ENCODE measurements at places on chromosomes 12 and 14.

- no peak for DNase-seq
Observed at GRCh38 chr14:98958632-98959031, 313.4 kb downstream of the BCL11B start.

DNA sequence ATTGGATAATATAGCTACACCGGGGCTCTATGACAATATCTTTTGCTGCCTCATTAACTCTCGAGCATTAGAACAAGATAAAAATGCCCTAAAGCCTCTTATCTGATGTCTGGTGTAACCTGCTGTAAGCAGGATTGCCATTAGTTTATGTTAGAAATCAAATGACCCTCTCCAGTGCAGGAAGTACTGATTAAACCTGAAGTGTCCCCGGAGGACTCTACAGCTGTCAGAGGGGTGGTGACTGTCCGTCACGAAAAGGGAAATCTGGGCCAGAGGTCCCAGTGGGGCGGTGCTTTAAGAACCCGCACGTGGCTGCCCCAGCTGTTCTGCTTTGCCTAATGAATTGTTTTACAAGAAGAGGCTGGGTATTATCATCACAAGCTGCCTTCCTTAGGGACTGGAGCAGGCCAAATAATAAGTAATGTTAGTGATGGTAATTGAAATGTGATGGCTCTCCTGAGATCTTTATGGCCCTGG is 55.7 kb downstream of the LIN52 start:
- no peak for DNase-seq

- no peak for DNase-seq
Observed at GRCh38 chr12:78328524-78328923, 497.8 kb downstream of the NAV3 start.

GRCh38 chr12:4293299-4293965 is 19.9 kb downstream of the CCND2 start:
- no peak for DNase-seq

- no peak for DNase-seq
Observed at GRCh38 chr12:77841521-77841920, 10.8 kb downstream of the NAV3 start.

GRCh38 chr12:19675361-19675760 is 236.1 kb downstream of the AEBP2 start:
- no peak for DNase-seq

DNA sequence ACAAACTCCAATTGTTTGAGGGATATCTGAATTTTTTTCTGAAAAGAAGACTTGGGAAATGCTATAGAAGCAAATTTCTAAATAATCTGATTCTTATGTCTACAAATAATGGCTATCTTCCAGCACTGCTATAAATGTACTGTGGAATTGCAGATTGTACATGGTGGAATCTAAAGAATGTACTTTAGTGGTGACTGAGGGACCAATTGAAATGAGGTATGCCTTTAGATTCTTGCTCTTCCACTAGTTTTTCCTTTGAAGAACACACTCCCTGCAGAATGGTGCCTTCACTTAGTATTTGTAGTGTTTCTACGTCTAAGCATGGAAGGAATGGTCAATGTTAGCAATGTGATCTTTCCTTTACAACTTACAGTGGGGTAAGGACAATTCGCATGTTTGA is 11.7 kb upstream of the PRB4 start:
- peak; percentile 0 for DNase-seq

GRCh38 chr12:1804545-1805332 is 15.6 kb upstream of the LRTM2 start:
- peak; percentile 95 for DNase-seq

DNA sequence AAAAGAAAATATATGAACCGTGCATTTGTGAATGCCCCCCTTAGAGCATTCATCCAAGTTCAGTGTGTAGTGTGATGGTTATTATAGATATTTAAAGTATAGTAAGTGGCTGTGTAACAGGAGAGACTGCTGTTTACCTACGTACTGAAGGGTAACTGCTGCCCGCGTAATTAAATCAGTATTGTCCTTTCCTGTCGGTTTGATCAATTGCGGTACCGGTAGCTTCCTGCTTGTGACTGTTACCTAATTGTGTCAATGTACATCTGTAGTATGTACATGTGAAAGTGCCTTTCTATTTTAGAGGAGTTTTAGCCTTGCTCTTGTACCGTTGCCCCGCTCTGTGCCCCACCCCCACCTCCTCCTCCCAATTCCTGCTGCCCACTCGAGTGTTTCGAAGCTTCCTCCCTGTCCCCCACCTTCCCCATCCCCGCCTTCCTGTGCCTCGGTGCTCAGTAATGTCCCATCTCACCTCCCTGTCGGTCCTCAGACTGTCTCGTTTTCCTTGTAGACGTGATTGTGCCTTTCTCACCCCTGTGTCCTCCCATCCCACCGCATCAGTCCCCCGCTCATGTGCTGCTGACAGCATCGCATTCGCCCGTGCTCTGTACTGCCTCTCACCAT is 75.0 kb downstream of the KICS2 start:
- DNase-seq = no peak

DNA sequence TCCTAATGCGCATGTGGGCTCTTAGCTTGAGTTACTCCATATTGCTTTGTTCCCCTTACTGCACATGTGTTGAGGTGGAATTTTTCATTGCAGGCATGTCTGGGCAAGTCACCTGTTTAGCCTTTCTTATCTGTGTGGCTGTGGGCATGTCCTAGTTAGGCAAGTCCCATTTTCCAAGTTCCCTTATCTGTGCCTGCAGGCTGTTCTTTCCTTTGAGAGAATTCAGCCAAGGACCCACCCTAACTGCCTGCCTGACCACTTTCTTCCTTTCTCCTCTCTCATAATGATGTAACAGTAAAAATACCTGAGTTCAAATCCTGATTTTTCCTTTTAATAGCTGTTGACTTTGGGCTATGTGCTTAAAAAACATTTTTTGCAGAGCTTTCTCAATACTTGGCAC is 870.6 kb downstream of the NRXN3 start:
- DNase-seq = no peak

DNA sequence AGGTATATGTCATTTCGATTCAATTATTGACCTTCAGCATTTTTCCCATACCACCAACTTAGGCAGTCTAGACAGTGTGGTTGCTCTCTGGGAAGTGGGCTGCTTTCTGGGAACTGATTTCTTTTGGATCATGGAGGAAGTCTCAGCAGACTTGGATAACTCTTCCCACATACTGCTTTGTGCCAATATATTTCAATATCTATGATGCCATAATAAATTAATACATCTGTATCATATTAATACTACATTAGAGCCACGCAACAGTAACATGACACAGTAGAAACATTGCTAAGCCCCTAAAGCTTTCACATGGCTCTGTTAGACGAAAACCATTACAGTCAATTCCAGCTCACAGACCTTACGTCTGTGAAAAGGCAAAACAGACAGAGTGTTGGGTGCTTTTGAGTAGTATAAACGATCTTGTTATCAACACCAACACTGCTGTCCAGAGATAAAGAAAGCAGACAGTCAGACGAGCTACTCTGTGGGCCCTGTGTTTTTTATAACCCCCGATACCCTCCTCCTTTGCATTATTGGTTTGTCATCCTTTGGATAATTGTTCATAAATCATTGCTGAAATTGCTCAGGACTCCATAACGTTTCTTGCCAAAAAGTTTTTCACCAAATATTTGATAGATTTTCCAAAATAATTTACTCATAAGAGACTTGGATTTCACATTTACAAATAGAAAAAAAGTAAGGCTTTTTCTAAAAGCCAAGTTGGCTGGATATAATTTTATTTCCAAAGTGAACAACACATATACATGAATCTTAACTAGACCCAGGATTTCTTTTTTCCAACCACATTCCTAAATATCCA is 439.7 kb downstream of the ADAMTS20 start:
- DNase-seq = peak; percentile 66

DNA sequence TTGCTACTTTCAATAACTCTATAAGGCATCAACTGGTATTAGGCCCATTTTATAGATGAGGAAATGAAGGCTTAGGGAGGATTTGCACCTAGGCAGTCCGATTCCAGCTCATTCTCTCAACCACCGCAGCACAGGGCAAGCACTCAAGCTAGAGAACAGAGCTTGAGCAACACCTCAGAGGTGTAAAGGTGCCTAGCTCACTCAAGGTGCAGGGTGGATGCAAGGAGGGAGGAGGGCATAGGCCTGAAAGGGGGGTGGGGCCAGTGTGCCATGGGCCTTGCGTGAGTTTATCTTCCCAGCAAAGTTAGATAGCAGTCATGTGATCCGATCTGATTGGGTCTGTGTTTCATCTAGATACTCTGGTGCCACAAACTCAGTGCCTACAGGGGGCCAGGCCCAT is 10.2 kb upstream of the EMP1 start:
- no peak for DNase-seq

DNA sequence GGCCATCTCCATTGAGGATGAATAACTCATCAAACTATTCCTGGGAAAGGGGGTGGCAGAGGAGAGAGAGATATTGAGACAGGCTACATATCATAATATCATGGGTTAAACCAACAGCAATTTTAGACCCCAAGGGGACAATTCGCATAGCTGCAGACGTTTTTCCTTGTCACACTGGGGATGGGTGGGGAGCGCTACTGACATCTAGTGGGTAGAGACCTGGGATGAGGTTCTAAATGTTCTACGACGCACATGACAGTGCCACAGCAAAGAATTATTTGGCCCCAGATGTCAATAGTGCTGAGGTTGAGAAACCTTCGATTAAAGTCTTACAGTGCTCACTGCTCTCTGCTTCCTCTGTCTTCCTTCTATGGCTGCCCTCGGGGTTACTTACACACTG is 425.6 kb downstream of the NRXN3 start:
- DNase-seq = no peak

DNA sequence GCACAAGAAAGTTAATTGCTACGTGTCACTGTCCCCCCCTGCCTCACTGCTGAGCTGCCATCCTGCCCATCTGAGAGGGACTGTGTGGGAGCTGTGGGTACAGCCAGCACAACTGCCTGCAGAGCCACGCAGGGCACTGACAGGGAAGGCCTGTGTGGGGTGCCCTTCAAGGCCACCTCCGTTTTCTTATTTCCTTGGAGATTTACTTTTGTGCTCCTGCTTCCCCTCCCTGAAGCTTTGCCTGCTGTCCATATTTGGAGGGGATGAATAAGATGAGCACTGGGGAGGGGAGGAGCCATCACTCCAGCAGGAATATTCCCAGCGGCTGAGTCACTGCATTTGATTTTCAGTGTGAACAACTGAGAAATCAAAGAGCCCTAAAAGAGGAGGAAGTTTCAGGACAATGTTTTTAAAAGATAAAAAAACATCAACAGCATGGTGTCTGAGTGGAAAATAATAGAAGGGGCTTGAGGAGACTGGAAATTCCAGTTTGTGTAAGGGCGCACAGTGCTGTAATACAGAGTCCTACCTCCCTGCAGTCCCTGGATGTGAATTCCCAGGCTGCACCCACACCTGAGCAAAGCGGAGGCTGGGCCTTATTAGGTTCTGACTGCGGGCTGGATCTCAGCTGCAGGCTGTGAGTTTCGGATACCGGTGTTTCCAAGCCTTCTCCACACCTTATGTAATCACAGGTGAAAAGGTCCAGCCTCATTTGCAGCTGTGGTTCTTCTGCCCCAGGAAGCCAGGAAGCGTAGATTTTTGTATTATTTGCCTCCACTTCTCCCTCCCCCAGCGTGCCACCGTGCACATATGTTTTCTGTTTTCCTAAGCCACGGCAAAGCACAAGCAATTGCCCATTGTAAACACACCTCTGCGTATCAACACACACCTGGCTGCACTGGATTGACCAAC is 192.6 kb upstream of the BCL2L14 start:
- peak; percentile 84 for DNase-seq

DNA sequence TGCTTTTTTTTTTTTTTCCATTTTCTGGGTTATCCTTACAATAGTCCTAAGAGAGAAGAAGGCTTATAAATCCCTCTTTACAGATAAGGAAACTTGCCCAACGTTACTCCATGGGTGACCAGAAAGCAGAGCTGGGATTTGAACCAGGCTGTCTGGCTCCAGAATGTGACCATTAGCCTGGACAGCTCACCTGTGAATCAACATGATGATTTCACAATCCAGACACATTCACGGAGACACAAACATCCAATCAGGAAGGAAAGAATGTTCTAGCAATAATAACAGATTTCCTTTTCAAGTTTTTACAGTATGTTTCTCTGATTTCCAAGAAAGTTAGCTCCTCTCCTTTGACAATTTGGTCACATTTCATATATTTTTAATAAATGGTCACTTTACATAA is 118.3 kb downstream of the GALC start:
- no peak for DNase-seq

- DNase-seq = no peak
Observed at GRCh38 chr12:118494776-118495175, 118.4 kb downstream of the SUDS3 start.

DNA sequence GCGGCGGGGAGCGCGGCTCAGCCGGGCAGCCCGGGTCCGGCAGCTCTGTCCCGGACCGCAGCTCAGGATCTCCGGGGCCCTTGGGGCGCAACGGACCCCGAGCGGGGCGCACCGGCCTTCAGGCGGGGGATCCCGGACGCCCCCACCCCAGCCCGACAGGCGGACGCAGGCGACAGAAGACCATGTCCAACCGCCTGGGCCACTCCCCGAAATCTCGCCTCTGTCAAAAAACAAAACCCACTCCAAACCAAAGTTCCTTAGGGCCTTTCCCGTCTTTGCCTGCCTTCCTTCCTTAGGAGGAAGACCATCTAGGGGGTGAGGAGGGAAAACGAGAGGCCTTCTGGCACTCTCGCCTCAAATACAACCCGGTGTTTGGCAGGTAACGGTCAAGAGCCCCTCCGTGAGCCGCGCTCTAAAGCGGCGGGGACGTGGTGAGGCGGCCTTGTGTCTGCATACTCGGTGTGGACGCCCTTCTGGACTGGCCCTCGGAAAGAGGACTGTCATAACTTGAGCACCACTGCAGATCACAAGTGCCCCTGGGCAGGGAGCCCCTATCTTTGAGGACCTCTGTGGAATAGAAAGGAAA is 604 bp downstream of the HCFC2 start:
- DNase-seq = no peak

DNA sequence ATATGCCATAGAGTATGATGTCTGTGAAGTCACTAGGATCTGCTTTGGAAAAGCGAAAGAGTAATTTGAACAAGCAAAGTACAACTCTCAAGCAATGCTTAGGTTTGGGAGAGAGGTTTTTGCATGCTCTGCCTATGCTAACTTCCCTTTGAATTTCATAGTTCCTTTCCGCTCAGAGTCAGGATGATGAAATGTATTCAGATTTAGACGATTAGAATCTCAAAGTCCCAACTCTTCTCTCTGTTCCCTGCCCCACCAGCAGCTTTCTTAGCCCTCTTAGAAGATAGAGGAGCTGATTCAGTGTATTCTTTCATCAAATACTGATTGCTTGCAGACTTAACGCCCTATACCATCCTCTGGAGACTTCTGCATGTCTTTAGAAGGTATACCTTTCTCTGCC is 11.5 kb downstream of the RAB5B start:
- DNase-seq = no peak

DNA sequence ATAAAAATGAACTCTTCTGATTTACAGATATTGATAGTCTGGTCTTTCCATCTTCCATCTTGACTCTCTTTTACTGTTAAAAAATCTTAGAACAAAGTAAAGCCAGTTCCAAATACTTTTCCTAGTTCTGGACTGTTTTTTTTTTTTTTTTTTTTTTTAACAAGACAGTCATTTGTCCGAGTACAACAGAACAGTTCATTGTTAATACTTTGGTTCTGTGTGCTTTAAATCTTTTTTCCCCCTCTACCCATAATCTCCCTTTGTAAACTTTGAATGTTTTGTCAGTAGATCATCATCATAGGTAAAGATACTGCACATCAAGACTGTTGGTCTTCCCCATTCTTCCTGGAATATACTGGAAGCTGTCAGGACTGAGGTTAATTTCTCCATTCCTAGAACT is 38.0 kb downstream of the ADIPOR2 start:
- DNase-seq = no peak

Measured in fibroblast of skin of scalp (primary cell).